ENCODE measurements at places on chromosomes 16 and 17. TPM values are rescaled to one million over a fixed set of nuclear protein-coding genes. Genes with fewer than 3 reads are reported as not detected.

Gene SLC16A5
- 12.3 TPM for total RNA-seq

Gene PABPN1L
- not detected for total RNA-seq

Gene CCL1
- not detected for total RNA-seq

Gene NATD1
- total RNA-seq = 2.4 TPM

Gene KRT36
- total RNA-seq = not detected

Gene OSGIN1
- total RNA-seq = 1.2 TPM

Gene ABCC11
- not detected for total RNA-seq

Gene GFAP
- total RNA-seq = 1.5 TPM

Gene SPOP
- total RNA-seq = 62.5 TPM

Gene SDR42E2
- not detected for total RNA-seq

Gene CCL3
- not detected for total RNA-seq

Gene PTGES3L
- total RNA-seq = 0.89 TPM

Gene MYH13
- total RNA-seq = under 0.01 TPM

Gene NLRC5
- 34.4 TPM for total RNA-seq

Gene TP53TG3F
- total RNA-seq = not detected

Gene GDPD1
- 3.4 TPM for total RNA-seq

Gene RSAD1
- total RNA-seq = 27.3 TPM

Gene HOXB13
- under 0.01 TPM for total RNA-seq

Gene HS3ST6
- total RNA-seq = not detected

Gene ZNF646
- 16.3 TPM for total RNA-seq

Gene SRCAP
- 19.3 TPM for total RNA-seq

Gene NEUROD2
- total RNA-seq = not detected
